ENCODE measurements at places on chromosomes 1 and 21.

- DNase-seq = no peak
These were observed 257.2 kb upstream of the AJAP1 start for GRCh38 chr1:4397196-4397595.

DNA sequence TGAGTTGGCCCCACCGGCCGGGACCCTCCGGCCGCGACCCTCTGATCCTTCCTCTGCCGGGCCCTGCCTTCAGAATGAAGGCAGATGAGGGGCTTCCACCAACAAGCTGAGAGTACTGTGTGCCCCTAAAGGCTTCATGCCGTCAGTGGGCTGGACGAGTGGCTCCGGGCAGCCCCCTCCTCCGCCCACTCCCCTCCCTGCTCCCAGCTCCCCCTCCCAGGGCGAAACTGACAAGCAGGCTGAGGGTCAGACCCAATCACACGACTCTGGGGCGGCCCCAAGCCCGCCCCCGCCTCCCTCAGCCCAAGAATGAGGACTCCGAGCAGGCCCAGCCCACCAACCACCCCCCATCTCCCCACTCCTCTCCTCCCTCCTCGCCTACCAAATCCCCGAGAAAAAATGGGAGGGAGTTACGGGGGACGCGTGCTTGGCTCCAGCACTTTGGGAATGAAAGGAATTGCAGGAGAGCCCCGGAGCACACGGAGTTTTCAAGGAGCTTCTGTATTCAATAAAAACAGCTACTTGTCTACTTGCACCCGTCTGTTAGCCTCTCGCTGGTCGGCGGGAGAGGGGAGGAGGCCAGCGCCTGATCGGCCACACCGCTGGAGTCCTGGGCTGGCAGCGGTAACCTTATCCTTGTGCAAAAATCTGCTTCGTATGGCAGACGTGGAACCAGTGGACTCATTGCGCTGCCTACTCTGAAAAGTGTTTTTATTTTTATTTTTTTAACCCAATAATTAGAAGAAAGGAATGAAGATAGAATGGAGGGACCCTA, at the start of gene COL11A1:
TSS of gene COL11A1 (minus strand) at position 147 of the 775 bp plus-strand sequence. CDS start 344 bp downstream, outside the sequence.
- DNase-seq = peak; percentile 76

DNA sequence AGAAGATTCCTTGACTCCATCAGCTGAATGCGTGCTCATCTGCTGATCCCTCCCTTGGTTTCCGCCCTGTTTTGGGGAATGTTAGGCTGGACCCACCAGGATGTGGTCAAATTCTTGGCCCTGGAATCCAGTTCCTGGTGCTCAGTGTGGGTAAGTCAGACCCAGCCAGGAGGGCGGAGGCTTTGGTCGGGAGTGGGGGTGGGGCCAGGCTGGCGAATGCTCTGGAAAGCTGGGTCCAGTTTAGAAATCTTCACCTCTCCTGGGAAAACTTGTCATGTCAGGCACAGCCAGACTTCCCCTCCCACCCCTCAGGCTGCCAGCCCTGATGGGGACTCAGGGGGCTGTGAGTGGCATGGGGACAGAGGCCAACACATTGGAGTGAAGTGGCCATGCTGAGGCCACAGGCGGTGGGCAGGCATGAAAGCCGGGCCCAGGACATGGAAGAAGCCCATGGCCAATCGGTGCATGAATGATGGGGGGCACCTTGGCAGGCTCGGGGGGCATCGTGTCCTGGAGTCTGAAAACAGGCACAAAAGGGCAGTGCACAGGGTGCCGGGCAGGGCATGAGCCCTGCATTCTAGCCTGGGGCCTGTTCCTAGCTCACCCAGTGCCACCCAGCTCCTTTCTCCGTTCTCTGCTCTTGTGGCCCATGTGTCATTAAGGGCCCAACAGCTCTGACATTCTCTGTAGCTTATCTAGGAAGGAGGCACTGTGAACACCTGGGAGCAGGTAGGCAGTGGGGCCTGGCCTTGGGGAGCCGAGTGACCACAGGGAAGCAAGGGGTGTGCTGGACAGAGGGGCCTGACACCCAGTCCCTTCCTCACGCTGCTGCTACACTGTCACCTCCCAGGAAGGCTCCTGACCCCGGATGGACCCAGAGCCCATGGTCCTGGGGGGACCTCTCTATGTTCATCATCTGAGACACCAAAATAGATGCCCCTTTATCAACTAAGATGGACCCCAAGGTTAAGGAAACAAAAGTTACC, 14.6 kb upstream of the PADI1 start:
- peak; percentile 97 for DNase-seq

GRCh38 chr1:172112576-172112975, 271.3 kb downstream of the DNM3 start:
- DNase-seq = no peak

GRCh38 chr1:10799726-10800125, 3.3 kb upstream of the CASZ1 start:
- DNase-seq = no peak

GRCh38 chr1:39509360-39510009, 18.0 kb downstream of the BMP8A start:
- peak; percentile 90 for DNase-seq

- no peak for DNase-seq
These were observed 18.7 kb upstream of the LBR start for GRCh38 chr1:225446595-225446960.

DNA sequence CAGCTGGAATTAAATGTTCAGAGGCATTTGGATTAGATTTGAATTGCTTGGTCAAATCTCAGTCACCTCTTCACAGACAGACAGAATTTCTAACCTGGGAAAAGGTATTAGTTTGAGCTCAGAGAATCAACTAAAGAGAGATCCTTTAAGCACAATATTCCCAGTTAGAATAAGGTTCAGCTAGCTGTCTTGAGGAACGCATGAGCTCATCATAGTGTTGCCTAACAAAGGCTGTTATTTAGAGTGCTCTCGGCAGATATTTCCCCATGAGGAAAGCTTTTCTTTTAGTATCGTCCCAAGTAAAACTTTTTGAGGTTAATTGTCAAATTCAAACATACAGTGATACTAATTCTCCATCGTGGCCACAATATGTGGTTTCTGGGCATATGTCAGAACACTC, 269.9 kb downstream of the HLX start:
- peak; percentile 34 for DNase-seq

- DNase-seq = no peak
These were observed 42.8 kb downstream of the MTR start for GRCh38 chr1:236837897-236838296.

GRCh38 chr1:88124614-88125013, 559.5 kb upstream of the PKN2 start:
- DNase-seq = no peak

DNA sequence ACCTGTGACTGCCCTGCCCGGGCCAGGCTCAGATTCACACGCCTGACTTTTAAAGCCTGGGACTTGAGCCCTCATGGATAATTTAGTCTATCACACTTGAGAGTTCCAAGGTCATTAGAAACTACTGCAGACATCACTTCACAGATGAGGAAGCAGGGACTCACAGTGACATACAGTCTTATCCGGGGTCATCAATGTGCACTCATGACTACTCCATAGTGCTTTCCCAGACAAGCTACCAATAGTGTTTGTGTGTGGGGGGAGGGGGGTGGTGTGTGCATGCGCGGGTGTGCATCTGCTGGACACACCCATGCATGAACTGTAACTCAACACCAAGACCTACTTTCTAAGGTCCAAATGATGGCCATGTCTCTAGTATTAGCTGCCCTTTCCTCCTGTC, 16.1 kb upstream of the SLC5A9 start:
- no peak for DNase-seq

DNA sequence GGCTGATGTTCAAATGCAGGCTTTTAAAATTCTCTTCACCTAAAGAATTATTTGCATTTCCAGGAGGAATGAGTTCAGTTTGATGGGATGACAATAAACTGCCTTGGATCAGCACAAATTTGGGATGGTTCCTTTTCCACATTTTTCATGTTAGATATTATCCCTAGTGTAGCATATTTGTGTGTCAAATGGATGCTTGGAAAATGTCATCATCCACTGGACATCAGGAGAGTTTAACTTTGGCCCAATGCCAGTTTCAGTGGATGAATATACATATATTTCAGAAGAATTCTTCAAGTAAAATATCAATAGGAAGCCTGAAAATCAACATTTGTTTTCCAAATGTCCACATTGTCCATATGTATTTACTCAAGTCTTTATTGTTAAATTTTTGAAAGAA, 116.5 kb upstream of the COL24A1 start:
- DNase-seq = no peak

- DNase-seq = no peak
These were observed 62.5 kb upstream of the CNN3 start for GRCh38 chr1:94989398-94989797.

- peak; percentile 25 for DNase-seq
These were observed 18.3 kb downstream of the HYI start for GRCh38 chr1:43435146-43436145.

DNA sequence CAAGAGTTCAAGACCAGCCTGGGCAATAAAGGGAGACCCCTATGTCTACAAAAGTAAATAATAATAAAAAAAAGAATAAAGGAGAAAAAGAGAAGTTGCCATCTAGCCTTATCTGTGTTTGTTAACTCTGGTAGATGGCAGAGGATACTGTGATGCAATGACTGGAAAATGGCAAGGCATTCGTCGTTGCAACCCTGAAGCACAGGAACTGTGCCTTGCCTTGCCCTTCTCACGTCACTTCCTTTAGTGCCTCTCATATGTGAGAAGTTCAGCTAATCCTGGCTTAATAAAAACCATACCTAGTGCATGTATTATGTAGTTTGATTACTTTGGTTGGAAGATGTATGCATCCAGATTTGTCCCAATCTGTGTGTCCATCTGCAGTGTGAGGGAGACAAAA, 25.8 kb upstream of the PIGC start:
- no peak for DNase-seq

- no peak for DNase-seq
These were observed 1.2 kb downstream of the BMP8B start for GRCh38 chr1:39787468-39787867.

DNA sequence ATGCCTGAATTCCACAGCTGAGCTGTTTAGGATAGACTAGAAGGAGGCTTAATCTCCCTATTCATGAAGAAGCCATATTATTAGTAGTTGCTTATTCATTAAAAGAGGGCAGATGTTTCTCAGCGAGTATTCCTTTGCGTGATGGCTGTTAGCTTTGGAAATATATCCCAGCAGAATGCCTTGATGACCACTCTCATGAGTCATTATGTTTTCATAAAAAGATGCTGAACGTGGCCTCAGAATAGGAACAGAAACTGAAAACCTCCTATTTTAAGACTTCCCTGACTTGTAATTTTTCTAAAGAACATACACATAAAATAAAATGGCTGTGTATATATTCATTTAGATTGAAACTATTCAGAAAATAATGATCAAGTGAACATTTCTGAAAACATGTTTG, 9.6 kb upstream of the PLA2G4A start:
- DNase-seq = no peak

DNA sequence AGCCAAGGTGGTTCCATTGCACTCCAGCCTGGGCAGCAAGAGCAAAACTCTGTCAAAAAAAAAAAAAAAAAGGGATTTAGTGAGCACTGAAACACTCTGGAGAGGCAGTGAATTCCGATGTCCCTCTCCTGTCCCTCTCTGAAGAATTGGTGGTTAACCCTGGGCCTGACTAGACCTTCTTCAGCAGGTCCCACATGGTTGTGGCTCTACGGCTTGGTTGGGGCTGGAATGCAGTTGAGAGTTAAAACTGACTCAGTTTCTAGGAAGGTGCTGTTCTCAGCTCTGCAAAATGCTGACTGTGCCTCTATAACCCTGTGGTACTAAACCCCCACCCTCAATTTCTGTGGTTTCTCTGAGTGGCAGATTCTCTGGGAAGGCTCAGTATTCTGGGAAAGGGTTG, 173.3 kb downstream of the SEC16B start:
- no peak for DNase-seq

GRCh38 chr21:16071092-16071491, 341.3 kb downstream of the USP25 start:
- DNase-seq = no peak

GRCh38 chr21:41428847-41429246, 2.8 kb downstream of the MX1 start:
- DNase-seq = no peak

- DNase-seq = peak; percentile 37
These were observed 221.0 kb upstream of the CSF3R start for GRCh38 chr1:36703526-36704208.

GRCh38 chr1:216919060-216919970, 196.1 kb upstream of the ESRRG start:
- no peak for DNase-seq

DNA sequence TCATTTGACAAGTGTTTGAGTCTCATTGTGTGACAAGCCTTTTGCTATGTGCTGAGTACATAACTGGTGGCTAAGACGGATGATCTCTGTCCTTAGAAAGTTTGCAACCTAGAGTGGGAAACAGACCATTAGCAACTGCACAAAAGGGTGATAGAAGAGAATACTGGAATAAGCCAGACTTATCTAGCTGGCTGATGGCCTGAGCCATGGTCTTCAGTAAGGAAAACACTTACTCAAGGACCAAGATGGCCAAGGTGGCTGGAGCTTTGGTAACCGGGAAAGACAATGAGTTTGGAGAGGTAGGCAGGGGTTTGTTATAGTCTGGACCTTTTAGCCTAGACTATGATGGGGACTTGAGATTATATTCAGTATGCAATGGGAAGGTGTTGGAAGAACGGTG, 1.6 kb upstream of the TAF12 start:
- DNase-seq = no peak

- no peak for DNase-seq
These were observed 185.6 kb downstream of the ZBTB18 start for GRCh38 chr1:244236721-244237120.

DNA sequence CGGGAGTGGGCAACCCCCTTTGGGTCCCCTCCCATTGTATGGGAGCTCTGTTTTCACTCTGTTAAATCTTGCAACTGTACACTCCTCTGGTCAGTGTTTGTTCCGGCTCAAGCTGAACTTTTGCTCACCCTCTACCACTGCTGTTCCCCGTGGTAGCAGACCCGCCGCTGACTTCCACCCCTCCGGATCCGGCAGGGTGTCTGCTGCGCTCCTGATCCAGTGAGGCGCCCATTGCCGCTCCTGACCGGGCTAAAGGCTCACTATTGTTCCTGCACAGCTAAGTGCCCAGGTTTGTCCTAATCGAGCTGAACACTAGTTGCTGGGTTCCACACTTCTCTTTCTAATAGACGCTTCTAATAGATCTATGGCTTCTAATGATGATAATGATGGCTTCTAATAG, 488.6 kb downstream of the MRPL39 start:
- DNase-seq = no peak

GRCh38 chr1:17168091-17168876, 36.6 kb upstream of the PADI1 start:
- peak; percentile 93 for DNase-seq

DNA sequence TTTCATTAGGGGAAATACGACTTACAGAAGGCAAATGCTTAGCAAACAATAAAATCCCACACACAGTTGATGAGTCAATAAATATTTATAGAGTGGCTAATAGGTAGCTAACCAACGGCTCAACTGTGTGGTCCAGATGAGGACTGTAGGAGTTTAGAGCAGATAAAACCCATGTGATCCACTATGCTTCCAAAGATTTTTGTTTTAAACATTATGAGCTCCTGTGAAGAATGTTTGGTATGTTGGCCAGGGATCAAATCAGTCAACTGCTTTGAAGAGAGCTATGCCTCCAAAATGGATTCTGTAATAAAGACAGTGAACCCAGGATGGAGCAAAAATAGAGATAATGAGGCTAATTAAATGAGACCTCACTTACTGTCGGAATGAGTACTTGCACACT, 72.3 kb upstream of the COL11A1 start:
- peak; percentile 89 for DNase-seq

- DNase-seq = no peak
These were observed 234.9 kb upstream of the VAMP3 start for GRCh38 chr1:7535934-7536878.
